K562 (cell line): ENCODE measurements at places on chromosomes 11 and 22.

DNA sequence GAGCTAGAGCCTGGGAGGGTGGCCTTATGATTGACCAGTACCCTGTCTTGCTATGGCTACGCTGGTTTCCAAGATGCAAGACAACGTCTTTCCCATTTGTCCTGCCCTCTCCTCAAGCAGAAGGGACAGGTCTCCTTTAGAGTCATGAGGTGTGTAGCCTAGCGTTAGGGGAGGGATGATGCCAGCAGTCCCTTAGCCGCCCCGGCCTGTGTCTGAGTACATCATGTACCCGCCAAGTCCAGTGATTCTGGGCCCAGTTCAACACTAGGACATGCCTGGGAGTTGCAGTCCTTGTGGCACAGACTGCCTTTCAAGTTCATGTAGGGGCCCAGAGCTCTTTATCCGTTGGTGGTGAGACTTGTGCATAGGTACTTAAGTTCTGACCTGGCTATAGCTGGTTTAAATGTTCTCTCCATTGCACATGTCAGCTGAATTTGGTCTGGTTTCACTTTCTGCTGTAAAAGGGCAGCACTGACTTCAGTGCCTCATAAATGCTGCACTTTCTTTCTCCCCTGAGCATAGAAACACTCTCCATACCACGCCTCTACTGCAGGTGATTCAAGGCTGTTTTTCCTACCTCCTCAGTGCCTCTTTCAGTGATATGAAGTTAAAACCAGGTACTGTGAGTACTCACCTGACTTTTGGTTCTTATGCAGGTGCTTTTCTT lies 151.1 kb downstream of the METTL15 start:
- no peaks in the 10 kb centered on the region for H3K27me3 ChIP-seq
- H3K4me1 ChIP-seq: no peaks in the 10 kb centered on the region
- H3K4me3 ChIP-seq: no peak overlapping the region
- no peaks in the 10 kb centered on the region for H3K36me3 ChIP-seq
- no peak for DNase-seq

- no peaks in the 10 kb centered on the region for H3K36me3 ChIP-seq
- H3K27ac ChIP-seq: no peak overlapping the region
- no peak overlapping the region for H3K4me3 ChIP-seq
These were observed 65.6 kb downstream of the CECR2 start for GRCh38 chr22:17434856-17435255.

GRCh38 chr22:33465554-33465953 lies 407.4 kb upstream of the SYN3 start:
- no peak overlapping the region for H3K4me3 ChIP-seq
- no peaks in the 10 kb centered on the region for H3K36me3 ChIP-seq
- no peaks in the 10 kb centered on the region for H3K27me3 ChIP-seq
- no peak for DNase-seq
- no peak overlapping the region for H3K27ac ChIP-seq

DNA sequence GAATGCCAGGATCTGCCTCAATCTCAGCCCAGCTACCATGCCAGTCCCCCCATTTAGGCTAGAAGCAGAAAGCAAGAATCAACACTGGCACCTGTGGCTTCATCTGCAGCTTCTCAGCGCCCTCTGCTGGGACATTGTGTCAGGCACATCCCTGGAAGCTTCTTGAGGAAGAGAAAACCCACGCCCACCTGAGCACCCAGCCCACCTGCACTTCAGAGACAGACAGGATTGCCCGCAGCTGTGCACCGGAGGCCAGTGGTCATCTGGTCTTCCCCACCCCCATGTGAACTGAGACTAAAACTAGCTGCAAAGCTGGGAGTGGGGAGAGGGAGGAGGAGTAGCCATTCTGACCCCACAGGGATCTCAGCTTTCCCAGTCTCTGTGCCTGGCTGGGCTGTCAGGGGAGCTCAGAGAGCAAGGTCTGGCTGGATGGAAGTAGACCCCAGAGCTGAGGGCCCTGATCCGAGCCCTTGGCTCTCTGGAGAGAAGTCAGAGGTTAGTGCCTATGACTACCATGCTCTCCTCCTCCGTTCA lies 66.8 kb downstream of the FEZ1 start:
- peak; percentile 70 for DNase-seq
- no peak overlapping the region for H3K27ac ChIP-seq
- peaks cover 7% of the 10 kb centered on the region; the same call in 2 of the 3 replicates for H3K4me1 ChIP-seq
- H3K27me3 ChIP-seq: peaks cover 32% of the 10 kb centered on the region

DNA sequence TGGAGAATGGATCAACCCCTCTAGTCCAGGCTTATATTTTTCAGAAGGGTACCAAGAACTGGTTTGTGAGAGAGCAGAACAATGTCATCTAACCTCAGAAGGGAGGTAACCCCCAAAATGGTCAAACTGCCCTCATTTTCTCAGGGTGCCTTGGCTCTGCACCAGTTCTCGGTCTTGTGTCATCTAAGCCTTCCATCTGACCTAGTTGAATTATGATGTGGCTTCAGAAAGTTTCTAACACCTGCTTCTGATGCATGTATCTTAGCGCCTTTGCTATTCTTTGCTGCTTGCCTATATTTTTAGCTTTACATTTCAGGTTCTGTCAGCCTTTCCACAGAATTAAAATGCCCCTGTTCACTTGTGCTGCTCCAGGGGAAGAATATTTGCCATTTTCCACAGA lies 91.7 kb upstream of the E2F8 start:
- no peak overlapping the region for H3K4me3 ChIP-seq
- no peaks in the 10 kb centered on the region for H3K27me3 ChIP-seq
- no peaks in the 10 kb centered on the region for H3K36me3 ChIP-seq
- no peak overlapping the region for H3K27ac ChIP-seq
- H3K4me1 ChIP-seq: no peaks in the 10 kb centered on the region
- DNase-seq: no peak

DNA sequence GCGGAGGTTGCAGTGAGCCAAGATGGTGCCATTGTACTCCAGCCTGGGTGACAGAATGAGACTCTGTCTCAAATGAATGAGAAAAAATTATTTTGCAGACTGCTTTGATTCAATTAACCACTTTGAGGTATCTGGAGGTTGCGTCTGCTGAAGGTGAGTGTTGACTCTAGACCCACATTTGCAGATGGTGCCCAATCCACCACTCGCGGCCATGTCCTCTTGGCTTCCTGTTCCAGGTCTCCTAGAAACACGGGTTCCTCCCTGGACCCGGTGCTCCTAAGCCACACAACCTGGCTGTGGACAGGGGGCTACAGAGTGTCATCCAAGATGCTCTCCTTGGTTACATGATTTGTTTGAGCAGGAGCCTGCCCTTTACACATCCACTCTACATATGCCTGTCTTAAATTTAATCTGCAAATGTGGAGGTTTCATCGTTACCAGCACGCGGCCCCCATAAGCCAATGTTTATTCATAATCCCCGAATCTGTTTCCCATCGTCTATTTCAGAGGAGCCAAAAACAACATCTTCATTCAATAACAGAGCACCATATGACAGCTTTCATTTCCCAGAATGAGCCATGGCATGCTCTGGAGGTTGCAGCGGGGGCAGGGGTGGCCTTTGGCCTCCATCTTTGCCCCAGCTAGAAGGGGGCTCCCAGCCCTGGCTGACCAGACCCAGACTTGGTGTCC lies 377.2 kb downstream of the CTTN start:
- H3K27me3 ChIP-seq: peaks cover 2% of the 10 kb centered on the region; the same call in 1 of the 3 replicates
- H3K27ac ChIP-seq: no peak overlapping the region
- no peak for DNase-seq
- H3K36me3 ChIP-seq: no peaks in the 10 kb centered on the region
- H3K4me3 ChIP-seq: no peak overlapping the region

- no peaks in the 10 kb centered on the region for H3K4me1 ChIP-seq
- no peaks in the 10 kb centered on the region for H3K27me3 ChIP-seq
- no peak overlapping the region for H3K27ac ChIP-seq
These were observed 198.4 kb upstream of the CCDC179 start for GRCh38 chr11:23058656-23059055.

DNA sequence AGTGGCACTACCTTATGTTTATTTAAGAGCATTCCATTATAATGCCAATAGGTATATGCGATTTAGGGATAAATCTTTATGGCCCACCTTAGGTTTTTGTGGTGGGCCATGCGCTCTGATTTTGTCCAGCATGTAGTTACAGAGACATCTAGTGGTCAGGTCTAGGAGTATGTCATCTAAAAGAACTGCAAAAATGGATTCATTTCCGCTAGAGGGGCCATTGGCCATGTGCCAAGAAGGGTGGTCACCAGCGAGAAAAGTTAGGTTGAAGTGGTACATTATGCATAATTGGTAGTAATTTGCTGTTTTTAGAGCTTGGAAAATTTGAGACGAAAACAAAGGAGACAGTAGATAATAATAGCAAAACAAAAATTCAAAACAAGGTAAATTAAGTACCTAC lies 27.7 kb downstream of the LRRC4C start:
- no peak overlapping the region for H3K27ac ChIP-seq
- DNase-seq: peak; percentile 7
- H3K27me3 ChIP-seq: no peaks in the 10 kb centered on the region
- no peaks in the 10 kb centered on the region for H3K4me1 ChIP-seq

- H3K27me3 ChIP-seq: no peaks in the 10 kb centered on the region
- no peak overlapping the region for H3K27ac ChIP-seq
- no peaks in the 10 kb centered on the region for H3K36me3 ChIP-seq
- H3K4me3 ChIP-seq: no peak overlapping the region
- no peaks in the 10 kb centered on the region for H3K4me1 ChIP-seq
- no peak for DNase-seq
These were observed 21.8 kb downstream of the OR5AN1 start for GRCh38 chr11:59380263-59381059.

GRCh38 chr11:36093548-36093947 lies 149.7 kb downstream of the LDLRAD3 start:
- H3K27ac ChIP-seq: no peak overlapping the region
- H3K36me3 ChIP-seq: 0 out of 3 replicates have a peak, but pooled peaks cover 4% of the 10 kb centered on the region
- no peak for DNase-seq
- no peaks in the 10 kb centered on the region for H3K27me3 ChIP-seq

GRCh38 chr11:94586978-94587377 lies 19.8 kb downstream of the PIWIL4 start:
- H3K4me1 ChIP-seq: no peaks in the 10 kb centered on the region
- H3K27ac ChIP-seq: no peak overlapping the region
- H3K27me3 ChIP-seq: no peaks in the 10 kb centered on the region; the same call in 2 of the 3 replicates
- DNase-seq: no peak
- H3K36me3 ChIP-seq: peaks cover 10% of the 10 kb centered on the region; the same call in 2 of the 3 replicates

GRCh38 chr22:46478083-46478551 lies 59.3 kb downstream of the CELSR1 start:
- no peak for DNase-seq
- H3K4me1 ChIP-seq: peaks cover 6% of the 10 kb centered on the region
- H3K27ac ChIP-seq: no peak overlapping the region
- no peaks in the 10 kb centered on the region for H3K36me3 ChIP-seq
- H3K4me3 ChIP-seq: no peak overlapping the region

GRCh38 chr22:41782316-41782715 lies 18.2 kb upstream of the CCDC134 start:
- no peaks in the 10 kb centered on the region for H3K27me3 ChIP-seq
- H3K27ac ChIP-seq: no peak overlapping the region
- peaks cover 6% of the 10 kb centered on the region; the same call in 1 of the 3 replicates for H3K4me1 ChIP-seq
- H3K4me3 ChIP-seq: no peak overlapping the region
- no peaks in the 10 kb centered on the region for H3K36me3 ChIP-seq

- DNase-seq: no peak
- H3K36me3 ChIP-seq: no peaks in the 10 kb centered on the region
- no peak overlapping the region for H3K27ac ChIP-seq
- H3K4me1 ChIP-seq: no peaks in the 10 kb centered on the region
- no peak overlapping the region for H3K4me3 ChIP-seq
These were observed 136.2 kb upstream of the ZC3H12C start for GRCh38 chr11:109957000-109957399.

- H3K4me1 ChIP-seq: peaks cover 2% of the 10 kb centered on the region; the same call in 1 of the 3 replicates
- H3K27ac ChIP-seq: no peak overlapping the region
- H3K27me3 ChIP-seq: no peaks in the 10 kb centered on the region
- H3K36me3 ChIP-seq: no peaks in the 10 kb centered on the region
These were observed 75.7 kb upstream of the PITPNB start for GRCh38 chr22:27994481-27995331.

DNA sequence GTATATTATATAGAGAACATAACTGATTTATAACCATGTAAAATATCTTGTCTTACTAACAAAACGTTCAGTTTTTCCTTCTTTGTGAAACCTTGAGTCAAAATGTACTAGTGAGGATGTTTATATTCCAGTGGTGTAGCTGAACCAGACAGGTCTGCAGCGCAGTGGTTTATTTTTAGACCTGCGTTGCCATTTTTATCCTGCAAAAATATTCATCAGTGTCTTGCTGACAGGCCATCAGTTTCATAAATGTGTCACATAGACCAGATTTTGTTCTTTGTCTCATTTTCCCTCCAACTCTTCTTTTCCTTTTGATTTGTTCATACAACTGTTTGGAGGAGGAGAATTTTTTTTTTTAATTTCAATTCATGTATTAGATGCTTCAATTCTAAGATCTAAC lies 43.1 kb downstream of the HSD17B12 start:
- no peak overlapping the region for H3K27ac ChIP-seq
- H3K27me3 ChIP-seq: no peaks in the 10 kb centered on the region
- H3K4me1 ChIP-seq: no peaks in the 10 kb centered on the region
- no peaks in the 10 kb centered on the region for H3K36me3 ChIP-seq
- no peak overlapping the region for H3K4me3 ChIP-seq

DNA sequence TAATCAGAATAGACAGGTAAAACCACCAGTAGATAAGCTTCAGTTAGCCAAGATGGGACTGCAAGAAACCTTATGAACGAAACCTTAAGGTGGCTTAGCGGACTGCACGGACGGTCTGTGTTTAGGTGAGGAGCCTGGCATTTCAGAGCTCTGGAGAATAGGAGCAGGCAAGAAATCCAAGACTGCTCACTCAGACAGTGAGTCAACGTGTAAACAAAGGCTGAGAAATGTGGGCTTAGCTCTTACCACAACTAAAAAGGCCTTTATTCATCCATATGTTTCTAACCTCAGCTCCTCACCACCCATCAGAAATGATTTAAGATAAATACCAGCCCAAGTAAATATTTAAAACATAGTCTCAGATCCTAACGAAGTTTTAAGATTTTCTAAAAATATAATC lies 657.7 kb downstream of the OPCML start:
- H3K4me3 ChIP-seq: no peak overlapping the region
- H3K4me1 ChIP-seq: no peaks in the 10 kb centered on the region
- DNase-seq: no peak
- H3K27ac ChIP-seq: no peak overlapping the region
- no peaks in the 10 kb centered on the region for H3K27me3 ChIP-seq

DNA sequence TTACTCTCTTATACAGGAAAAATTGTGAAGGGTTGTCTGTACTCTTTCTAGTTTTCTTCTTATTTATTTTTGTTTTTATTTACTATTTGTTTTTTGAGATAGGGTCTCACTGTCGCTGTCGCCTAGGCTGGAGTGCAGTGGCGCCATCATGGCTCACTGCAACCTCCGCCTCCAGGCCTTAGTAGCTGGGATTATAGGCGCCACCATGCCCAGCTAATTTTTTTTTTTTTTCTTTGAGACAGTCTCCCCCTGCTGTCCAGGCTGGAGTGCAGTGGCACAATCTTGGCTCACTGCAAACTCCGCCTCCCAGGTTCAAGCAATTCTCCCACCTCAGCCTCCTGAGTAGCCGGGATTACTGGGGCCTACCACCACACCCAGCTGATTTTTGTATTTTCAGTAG lies 18.4 kb downstream of the CUL5 start:
- no peak overlapping the region for H3K4me3 ChIP-seq
- no peak for DNase-seq
- H3K27me3 ChIP-seq: no peaks in the 10 kb centered on the region
- peaks cover 15% of the 10 kb centered on the region; the same call in 2 of the 3 replicates for H3K36me3 ChIP-seq
- H3K4me1 ChIP-seq: peaks cover 11% of the 10 kb centered on the region; the same call in 2 of the 3 replicates

GRCh38 chr11:75223954-75224643 lies 16.5 kb upstream of the TPBGL start:
- H3K4me3 ChIP-seq: no peak overlapping the region
- H3K27me3 ChIP-seq: peaks cover 41% of the 10 kb centered on the region
- peak; percentile 29 for DNase-seq
- no peaks in the 10 kb centered on the region for H3K36me3 ChIP-seq
- H3K4me1 ChIP-seq: no peaks in the 10 kb centered on the region
- H3K27ac ChIP-seq: no peak overlapping the region
